ENCODE measurements at places on chromosomes 1 and 21. TPM values are rescaled to one million over a fixed set of nuclear protein-coding genes. Genes with fewer than 3 reads are reported as not detected.

DNA sequence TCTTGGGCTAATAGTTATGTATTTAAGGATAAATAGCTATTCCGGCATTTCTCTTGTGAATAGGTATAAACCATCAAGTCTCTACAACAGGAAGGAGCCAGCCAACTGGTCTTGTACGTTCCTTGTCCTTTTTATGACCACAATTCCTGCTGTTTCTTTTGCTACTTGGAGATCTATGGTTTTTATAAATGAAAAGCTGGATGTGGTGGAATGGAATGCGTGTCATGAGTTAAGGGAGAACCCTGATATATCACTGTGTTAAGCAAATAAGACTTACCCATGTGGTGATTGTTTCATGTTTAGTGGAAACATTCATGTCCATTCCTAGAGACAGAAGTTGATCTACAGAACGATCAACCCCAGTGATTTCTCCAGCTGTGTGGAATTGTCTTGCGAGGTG, 282.1 kb downstream of the RPS6KC1 start:
- DNase-seq = no peak

DNA sequence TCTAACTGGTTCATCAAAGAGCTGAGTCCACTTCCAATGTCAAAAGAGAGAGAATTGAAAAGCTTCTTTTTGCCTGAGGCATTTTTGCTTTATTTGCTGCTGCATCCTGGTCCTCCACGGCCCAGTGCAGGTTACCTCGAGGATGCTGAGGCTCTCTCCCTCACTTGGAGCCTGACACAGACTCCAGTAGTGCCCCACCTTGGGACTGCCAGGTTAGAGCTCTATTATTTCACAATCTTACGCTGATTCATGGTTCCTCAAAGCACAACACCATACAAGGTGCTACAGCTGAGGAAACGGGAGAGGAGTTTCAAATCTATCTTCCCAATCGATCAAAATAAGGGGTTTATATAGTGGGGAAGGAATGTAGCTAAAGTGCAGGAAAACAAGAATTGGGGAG, 13.6 kb upstream of the PLPPR4 start:
- no peak for DNase-seq

DNA sequence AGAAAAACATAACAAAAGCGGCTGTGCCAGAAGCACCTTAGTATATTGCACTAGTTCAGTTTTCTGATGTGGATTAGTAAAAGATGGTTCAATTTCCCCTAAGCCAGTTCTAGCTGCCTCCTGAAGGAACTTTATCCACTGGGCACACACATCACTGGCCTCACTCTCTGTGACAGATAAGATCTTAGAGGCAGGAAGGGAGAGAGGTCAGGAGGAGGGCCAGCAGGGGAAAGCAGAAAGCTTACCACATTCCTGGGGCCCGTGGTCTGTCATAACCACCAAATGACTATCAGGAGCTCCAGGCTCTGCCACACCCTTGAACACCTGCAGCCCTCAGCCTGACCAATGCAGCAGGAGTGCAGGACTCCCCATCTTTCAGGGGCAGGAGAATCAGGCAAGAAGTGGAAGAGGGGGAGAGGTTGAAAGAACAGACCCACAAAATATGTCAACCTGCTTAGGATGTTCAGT, 37.8 kb downstream of the LRRC71 start:
- DNase-seq = no peak

The LDLRAD1 gene
- not detected for polyA plus RNA-seq

The DNAI4 gene
- polyA plus RNA-seq = 14.3 TPM

Data from right renal pelvis (tissue), 4 donors.